ENCODE measurements at places on chromosomes 6 and 20. TPM values are rescaled to one million over a fixed set of nuclear protein-coding genes. Genes with fewer than 3 reads are reported as not detected.

DNA sequence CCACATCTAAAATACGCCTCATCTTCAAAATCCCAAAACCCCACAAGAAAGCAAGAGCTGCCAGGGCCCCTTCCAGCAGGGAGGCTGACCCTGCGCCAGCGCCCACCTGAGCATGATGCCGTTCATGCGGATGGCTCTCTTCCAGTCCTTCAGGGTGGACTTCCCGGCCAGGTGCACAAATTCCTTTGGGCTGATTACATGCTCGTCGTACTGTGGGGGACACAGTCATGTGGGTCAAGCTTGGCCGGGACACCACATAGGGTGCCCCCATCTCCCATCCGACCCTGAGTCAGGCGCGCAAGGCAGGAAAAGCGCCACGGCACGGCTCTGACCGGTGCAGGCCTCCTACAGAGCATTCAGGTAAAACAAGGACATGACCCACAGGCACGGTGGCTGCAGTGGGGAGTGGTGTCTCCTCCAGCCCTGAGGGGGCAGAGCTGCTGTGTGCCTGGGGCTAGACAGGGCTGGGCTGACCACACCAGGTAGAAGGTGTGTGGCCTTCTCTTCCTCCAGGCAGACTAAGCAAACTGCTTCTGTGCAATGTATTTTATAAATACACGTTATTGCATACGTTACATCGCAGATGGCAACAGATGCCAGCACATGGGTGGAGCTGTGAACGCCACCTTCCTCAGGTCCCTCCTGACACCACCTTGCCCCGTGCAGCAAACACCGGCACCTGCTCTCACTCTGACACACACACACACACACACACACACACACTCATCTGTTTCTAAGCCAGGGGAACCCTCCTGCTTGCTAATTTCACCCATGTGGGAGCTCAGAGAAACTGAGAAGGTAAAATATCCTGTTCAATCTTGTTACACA, 23.8 kb upstream of the HELZ2 start:
- H3K4me1 ChIP-seq, result no peaks in the 10 kb centered on the region
- DNase-seq, result no peak
- no peaks in the 10 kb centered on the region for H3K27me3 ChIP-seq
- H3K27ac ChIP-seq, result no peak overlapping the region
- H3K36me3 ChIP-seq, result no peaks in the 10 kb centered on the region

- no peak for DNase-seq
- H3K36me3 ChIP-seq, result no peaks in the 10 kb centered on the region
- H3K27me3 ChIP-seq, result no peaks in the 10 kb centered on the region
- no peak overlapping the region for H3K27ac ChIP-seq
- no peaks in the 10 kb centered on the region for H3K4me1 ChIP-seq
These were observed 86.8 kb downstream of the COL12A1 start for GRCh38 chr6:75118925-75119515.

DNA sequence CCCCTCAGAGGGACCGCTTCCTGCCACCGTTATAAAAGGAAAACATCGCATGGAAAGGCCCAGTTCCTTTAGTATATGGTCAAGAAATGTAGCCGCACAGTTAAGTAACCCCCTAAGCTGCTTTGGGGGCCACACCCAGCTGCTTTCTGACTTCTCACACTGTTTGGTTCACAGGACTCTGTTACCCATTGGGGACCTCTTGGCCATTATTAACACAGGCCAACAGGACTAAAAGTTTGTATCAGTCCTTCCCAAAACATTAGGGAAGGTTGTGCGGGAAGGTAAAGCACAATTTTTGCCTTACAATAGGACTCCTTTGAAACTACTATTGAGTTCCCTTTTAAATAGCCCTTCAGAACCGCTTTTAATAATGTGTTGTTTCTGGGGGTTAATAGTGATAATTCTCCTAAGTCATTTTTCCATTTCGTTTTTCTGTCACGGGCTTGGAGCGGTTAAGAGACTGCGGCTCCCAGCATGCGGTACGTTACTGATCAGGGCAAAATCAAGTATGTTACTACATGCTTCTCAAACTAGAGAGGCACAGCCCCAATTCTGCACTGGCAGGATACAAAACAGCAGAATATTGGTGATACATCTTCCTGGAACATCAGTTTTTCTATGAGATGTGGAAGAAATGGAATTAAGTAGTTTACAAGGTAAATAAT, 668 bp upstream of the RPP40 start:
- no peaks in the 10 kb centered on the region for H3K27me3 ChIP-seq
- H3K4me3 ChIP-seq, result peak overlapping the region; percentile 66
- H3K4me1 ChIP-seq, result peaks cover 12% of the 10 kb centered on the region
- no peaks in the 10 kb centered on the region for H3K36me3 ChIP-seq
- no peak for DNase-seq

- no peaks in the 10 kb centered on the region for H3K36me3 ChIP-seq
- DNase-seq, result no peak
- no peak overlapping the region for H3K4me3 ChIP-seq
- H3K4me1 ChIP-seq, result no peaks in the 10 kb centered on the region
- no peak overlapping the region for H3K27ac ChIP-seq
These were observed 100.9 kb upstream of the SIM1 start for GRCh38 chr6:100565439-100566104.

Gene RFX6
- not detected for total RNA-seq

Gene CGA
- not detected for total RNA-seq

Measured in vagina (tissue), 2 donors.